ENCODE measurements at places on chromosomes 11 and 22.

DNA sequence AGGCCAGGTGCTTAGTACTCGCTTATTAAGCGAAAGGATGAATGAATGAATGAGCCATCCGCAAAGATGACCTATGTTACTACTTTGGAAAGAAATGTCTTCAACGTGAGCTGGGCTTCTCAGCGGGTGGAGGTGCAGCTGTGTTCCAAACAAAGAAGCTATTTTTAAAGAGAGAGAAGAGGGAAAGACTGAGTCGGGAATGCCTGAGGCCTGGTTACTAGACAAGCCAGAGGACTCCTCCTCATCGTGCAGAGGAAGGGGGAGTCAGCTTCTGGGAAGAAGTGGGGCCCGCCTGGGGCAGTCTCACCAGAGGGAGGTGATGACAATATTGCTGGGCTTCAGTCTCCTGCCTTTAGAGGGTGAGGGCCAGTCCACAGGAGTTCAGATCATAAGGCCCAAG is 30.4 kb upstream of the CD5 start:
- no peak for DNase-seq

GRCh38 chr11:122742301-122743018 is 86.9 kb downstream of the UBASH3B start:
- DNase-seq = no peak

GRCh38 chr11:129611661-129612446 is 203.8 kb upstream of the TMEM45B start:
- DNase-seq = no peak

GRCh38 chr11:113090716-113091480 is 129.7 kb downstream of the NCAM1 start:
- DNase-seq = no peak

GRCh38 chr11:108241330-108242037 is 18.6 kb downstream of the ATM start:
- no peak for DNase-seq

DNA sequence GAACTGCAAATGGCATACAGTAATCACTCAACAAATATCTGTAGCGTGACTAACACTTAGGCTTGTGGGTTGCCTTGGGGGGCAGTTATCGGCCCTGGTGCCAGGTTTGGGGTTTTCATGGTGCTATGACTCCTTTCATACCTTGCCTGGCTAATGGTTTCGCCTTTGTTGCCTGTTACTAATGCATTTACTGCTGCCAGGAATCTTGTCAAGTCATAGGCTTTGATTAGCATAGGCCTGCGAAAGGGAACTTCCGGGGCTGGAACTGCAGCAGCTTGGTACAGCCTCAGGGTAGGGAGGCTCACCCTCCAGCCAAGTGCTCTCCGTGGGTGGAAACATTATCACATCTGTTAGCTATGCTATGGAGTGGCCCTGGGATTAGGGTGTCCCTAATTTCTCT is 13.2 kb downstream of the SLC25A18 start:
- DNase-seq = no peak

- no peak for DNase-seq
Observed at GRCh38 chr11:34415538-34415937, 23.2 kb upstream of the CAT start.

DNA sequence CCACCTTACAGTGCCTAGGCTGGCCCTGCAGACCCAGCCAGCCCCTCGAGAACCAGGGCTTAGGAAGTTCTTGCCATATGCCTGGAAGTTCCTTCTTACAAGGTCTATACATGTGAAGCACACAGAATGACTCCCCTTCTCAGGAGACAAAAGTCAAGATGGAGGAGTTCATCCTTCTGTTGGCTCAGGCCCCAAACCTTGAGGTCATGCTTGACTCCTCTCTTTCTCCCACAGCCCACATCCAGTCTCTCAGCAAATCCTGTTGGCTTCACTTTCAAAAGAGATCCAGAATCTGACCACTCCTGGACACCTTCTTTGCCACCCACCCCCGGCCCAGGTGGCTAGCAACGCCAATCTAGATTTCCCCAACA is 1.7 kb upstream of the CD248 start:
- DNase-seq = no peak

DNA sequence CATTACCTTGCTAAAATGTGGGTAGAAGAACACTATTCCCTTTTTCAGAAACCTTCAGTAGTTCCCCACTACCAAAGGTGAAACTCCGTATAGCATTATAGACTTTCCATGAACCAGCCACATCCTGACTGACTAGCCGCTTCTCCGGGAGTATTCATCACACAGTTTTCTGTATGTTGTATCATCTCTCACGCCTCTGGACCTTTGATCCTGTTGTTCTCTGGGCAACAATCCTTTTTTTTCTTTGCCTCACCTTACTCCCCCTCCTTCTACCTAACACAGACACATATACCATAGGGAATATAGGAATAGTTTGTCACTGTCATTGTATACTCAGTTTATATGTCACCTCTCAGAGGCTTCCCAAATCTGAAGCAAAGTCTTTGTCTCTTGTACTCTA is 20.8 kb downstream of the ZC3H12C start:
- no peak for DNase-seq

DNA sequence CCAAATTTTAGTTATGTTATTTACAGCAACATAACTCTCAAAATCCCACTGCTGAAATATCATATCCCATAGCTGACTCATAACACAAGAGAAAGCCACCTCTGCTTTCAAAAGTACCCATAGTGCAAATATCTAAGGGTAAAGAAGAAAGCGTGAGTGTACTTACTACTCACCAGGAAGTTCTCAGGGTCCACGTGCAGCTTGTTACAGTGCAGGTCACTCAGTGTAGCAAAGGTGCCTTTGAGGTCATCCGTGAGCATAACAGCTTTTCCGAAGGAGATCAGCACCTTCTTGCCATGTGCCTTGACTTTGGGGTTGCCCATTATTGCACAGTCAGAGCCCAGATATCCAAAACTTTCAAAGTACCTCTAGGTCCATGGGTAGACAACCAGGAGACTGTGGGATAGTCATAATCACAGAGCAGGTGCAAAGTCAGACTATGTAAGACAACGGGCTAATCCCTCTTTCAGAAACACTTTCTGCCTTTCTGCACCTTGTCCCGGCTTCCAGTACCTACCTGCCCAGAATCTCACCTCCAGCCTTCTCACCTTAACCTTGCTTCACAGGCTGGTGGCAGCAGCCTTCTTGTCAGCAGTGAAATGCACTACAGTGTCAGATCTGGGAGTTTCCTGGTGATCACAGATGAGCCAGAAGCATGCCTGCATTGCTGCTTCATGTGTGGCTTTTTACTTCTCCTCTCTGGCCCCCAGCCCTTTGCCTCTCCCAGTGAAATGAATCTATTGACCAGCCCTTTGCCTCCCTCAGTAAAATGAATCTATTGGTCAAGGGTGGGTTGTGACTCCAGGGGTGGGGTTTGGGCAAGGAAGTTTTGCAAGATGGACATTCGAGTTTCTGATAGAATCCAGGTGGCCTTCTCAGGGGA is 6.5 kb downstream of the HBG1 start:
- no peak for DNase-seq

DNA sequence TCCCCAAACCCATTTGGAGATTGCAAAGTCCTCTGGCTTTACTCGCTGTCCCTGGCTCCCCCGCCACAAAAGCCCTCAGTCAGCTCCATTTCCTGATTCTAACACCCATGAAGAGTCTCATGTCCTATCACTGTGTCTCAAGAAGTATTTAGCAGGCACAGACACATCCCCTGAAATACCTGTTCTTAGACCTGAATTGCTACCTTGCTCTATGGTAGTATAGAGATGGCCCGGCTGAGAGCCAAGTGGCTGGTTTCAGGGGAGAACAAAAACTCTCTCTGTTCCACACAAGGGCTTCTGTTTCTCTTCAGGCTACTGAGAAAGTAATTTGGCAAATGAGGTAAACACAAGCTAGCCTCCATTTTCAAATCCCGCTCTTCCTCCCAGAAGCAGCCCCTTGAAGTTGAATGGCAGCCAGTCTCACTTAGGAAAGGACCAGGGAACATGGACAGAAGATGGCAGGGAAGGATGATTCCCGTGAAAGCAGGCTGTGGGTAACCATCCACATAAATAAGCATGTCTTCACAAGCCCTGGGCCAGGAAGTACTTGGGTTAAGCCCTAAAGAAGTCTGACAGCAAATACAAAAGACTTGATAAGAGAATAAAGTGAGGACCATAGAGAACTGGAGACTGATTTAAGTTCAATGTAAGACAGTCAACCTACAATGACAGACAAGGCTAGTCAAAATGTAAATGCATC is 137.8 kb downstream of the C11orf58 start:
- DNase-seq = no peak

- no peak for DNase-seq
Observed at GRCh38 chr22:26616650-26617049, 1.2 kb downstream of the CRYBB1 start.

DNA sequence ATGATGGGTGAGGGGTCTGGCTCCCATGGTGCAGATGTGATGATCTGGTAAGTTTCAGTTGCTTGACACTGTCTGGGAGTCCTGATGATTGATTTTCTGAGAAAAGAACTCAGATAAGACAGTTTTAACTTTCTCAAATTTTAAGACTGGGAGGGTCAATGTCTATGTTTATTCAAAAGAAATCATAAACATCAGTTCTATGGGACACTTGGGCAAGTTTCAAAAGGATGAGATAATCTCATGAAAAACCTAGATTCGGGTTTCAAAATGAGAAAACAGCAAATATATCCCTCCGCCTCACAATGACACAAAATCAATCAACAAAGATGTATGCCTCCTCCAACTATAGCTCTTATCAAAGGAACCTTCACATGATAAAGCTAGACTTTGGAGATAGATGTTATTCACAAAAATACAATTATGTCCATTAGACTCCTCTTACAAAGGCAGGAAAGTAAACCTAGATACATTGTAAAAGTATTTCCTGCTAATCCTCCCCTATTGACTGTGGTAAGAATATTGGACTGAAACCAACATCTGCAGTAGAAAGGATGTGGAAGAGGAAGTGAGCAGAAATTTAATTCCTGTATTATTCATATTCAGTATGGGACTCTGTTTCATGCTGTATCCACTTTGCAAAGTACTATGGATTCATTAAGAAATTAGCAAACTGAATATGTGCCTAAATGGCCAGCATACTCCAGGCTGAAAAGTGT is 21.6 kb downstream of the SVIP start:
- no peak for DNase-seq

GRCh38 chr11:36408498-36409136 is 101.5 kb downstream of the TRAF6 start:
- DNase-seq = no peak

DNA sequence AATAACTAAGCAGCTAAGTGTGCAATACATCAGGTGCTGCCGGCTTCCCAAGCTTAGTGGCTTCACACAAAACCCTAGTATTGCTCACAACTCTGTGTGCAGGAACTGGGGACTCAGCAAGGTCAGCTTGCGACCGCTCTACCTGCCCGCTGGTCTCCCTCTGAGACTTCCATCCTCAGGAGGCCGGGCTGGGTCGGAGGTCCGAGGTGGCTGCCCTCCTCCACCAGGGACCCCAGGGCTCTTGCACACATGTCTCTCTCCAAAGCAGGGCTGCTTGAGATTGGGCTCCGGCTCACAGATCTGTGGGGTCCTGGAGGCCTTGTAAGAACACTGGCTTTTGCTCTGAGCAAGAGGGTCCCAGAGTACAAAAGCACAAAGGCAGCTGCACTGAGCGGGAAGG is 25.4 kb upstream of the FGF19 start:
- DNase-seq = no peak

GRCh38 chr11:73270855-73271477 is 1.2 kb upstream of the P2RY6 start:
- no peak for DNase-seq

GRCh38 chr11:114166897-114167323 is 107.4 kb downstream of the ZBTB16 start:
- DNase-seq = no peak

DNA sequence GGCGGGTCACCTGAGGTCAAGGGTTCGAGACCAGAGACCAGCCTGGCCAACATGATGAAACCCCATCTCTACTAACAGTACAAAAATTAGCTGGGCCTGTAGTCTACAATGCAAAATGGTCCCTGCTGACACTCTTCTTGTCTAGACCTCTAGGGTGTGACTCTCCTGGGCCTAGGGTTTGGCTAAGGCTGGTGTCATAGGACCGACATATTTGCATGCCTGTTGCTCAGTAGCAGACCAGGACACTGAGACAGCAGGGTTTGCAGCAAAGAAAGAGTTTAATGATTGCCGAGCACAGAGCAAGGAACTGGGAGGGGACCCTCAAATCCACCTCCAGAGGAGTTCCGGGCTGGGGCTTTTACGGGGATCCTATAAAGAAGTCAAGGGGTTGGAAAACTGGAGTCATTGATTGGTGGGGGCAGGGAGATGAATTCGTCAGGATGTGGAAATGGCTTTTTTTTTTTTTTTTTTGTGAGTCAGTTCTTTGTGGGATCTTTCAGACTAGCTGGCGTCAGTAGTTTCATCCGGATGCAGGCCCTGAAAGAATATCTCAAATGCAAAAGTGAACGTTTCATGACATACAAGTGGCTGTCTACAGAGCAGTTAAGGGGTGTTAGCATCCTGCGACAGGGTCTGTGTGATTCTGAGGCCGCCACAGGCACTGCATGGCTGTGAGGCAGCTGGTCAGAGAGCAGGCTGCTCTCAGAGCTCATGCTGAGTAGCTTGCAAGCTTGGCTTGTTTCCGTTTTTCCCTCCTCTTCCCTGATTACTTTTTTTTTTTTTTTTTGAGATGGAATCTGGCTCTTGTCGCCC is 27.2 kb upstream of the A4GALT start:
- no peak for DNase-seq

GRCh38 chr11:101442936-101443521 is 140.8 kb downstream of the TRPC6 start:
- no peak for DNase-seq

- DNase-seq = no peak
Observed at GRCh38 chr11:123674297-123674696, 19.9 kb upstream of the SCN3B start.

GRCh38 chr22:49499433-49500075 is 328.1 kb downstream of the BRD1 start:
- no peak for DNase-seq

DNA sequence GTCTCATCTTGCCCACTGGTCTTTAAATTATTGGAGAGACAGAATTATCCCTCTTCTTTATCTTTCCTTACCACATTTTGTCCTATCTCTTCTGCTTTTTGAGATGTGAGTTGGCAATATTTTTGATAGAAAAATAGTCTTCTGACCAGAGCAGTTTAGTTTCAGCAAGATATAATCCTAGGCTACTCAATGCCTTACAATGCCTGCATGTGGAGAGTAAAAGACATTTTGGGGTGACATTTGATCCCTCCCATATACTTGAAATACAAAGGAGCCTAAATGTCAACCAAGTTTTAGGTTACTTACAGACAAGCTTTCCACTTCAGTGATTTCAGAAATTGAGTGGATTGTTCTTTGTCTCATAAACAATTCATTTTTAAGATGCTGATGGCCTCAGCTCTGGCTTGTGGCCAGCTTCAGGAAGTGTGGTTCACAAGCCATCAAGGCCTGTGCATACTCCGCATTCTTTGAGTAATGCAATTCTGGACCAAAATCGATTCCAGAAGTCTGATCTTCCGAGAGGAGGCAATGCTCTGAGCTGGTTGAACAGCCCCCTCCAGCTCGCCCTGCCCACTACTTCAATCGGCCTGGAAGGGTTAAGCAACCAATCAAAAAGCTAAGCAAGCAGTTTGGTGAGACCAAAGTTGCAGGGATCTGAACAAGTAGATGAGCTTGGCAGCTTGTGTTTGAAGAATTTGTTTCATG is 274.4 kb downstream of the BLID start:
- no peak for DNase-seq
